ENCODE measurements at places on chromosomes 11 and 22.

GRCh38 chr22:32852395-32853251, 51.1 kb downstream of the TIMP3 start:
- DNase-seq, result no peak

- no peak for DNase-seq
Observed at GRCh38 chr22:46446799-46447198, 90.6 kb downstream of the CELSR1 start.

DNA sequence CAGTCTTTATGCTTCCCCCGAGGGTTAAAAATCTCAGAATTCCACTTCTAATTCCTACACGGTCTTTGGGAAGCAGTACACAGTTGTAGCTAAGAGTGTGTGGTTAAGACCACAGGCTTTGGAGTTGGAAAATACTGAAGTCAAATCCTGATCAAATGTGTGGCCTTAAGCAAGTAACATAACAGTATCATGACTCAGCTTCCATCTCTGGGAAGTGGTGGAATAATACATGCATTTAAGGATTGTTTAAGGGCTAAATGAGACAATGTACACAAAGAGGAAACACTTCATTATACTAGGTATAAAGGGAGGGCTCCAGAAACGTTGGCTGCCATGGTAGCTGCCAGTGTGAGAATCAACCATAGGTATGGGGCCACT, 71.5 kb downstream of the FAT3 start:
- DNase-seq, result no peak

DNA sequence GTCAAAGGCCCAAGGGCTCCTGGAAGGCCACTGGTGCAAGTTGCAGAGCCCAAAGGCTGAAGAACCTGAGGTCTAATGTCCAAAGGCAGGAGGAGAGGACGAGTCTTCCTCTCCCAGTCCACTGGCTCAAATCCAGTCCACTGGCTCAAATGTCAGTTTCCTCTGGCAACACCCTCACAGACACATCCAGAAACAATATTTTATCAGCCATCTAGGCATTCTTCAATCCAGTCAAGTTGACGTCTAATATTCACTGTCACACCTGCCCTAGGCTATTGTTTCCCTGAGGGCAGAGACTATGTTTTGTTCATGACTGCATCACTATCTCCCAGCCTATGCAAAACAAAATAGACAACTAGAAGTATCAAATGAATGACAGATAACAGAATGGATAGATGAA, 148.1 kb downstream of the SPON1 start:
- DNase-seq, result no peak

- DNase-seq, result no peak
Observed at GRCh38 chr22:30556388-30556787, 9.8 kb upstream of the SEC14L6 start.

GRCh38 chr22:39514373-39514973, 5.9 kb upstream of the ATF4 start:
- DNase-seq, result no peak

- no peak for DNase-seq
Observed at GRCh38 chr11:61782841-61783240, 9.6 kb downstream of the TMEM258 start.

GRCh38 chr11:104799251-104799650, 99.0 kb downstream of the CASP12 start:
- DNase-seq, result no peak

DNA sequence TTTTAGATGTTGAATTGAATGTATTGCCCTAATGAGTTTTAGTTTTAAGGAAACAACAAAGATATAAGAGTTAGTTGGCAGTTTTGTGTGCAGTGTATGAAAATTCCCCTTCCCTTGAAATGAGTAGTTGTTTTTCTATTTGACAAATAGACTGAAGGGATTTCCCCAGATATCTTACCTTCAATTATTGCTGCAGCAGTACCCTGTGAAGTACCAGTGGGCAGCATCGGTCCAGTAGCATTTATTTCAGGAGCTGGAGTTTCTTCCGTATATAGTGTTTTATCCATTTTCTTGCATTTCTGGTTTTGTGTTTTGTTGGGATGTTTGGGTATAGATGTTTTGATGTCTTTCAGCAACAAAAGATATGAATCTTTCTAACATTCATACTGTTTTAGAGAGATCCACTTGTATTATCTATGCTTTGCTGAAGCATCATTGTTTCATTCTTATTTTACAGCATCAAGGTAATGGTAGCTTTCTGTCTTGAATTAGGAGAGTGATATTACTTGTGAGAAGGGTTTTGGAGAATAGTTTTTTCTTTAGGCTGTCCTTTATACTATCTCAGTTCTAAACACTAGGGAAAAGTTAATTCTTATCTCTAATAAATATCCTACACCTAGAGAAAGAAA, 7.4 kb downstream of the KMT2A start:
- no peak for DNase-seq

DNA sequence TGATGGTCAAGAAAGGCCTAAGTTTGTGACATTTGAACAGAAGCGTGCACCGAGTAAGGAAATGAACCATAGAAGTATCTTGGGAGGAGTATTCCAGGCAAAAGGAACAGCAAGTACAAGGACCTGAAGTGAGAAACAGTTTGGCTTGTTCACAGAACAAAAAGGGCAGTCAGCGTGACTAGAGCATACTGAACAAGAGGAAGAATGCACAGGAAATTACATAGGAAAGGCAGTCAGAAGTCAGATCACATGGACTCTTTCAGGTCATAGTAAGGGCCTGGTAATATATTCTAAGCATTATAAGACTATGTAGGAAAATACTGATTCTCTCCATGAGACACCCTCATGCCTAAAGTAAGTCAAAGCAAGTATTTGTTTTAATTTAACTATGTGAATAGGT, 52.3 kb upstream of the GAB2 start:
- DNase-seq, result no peak

GRCh38 chr22:31917227-31917921, 27.0 kb upstream of the YWHAH start:
- DNase-seq, result no peak

GRCh38 chr11:90747057-90747456, 524.2 kb upstream of the CHORDC1 start:
- DNase-seq, result no peak

DNA sequence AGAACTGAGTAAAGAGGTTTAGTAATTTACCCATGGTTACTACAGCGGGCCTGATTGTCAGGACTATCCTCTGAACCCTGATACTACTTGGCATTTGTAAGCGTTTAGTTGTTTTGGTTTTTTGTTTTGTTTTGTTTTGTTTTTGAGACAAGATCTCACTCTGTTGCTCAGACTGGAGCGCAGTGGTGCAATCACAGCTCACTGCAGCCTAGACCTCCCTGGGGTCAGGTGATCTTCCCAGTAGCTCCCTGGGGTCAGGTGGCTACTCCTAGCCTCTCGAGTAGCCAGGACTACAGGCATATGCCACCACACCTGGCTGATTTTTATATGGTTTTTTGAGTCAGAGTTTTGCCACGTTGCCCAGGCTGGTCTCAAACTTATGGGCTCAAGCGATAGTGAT, 118.6 kb downstream of the WNT11 start:
- no peak for DNase-seq

DNA sequence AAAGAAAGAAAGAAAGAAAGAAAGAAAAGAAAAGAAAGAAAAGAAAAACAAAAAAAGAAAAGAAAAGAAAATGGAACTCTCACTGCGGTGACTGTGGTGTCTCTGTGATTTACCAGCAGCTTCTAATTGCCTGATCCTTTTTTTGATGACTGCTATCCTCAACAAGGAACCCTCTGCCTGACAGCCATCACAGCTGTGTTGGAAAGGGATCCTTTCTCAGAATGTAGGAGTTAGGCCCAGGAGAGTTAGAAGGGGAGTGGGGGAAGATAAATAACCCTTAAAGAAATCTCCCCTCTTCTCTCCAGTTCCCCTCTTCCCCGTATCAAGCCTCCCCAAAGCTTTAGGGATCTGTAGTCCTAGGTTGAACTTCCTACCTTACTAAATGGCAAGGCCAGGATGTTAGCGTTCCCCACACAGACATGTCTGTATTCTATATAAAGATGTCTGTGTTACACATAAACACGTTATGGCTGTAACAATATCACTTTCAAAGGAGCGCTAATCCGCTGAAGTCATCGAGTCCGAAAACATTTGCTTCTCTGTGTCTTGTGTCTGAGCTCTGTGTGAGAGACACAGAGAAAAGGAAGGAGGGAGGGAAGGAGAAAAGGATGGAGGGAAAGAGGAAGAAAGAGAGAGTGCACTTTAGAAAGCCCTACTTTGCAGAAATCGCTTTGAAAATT, 26.8 kb upstream of the WT1 start:
- no peak for DNase-seq

GRCh38 chr22:32473388-32473952, 1.1 kb upstream of the FBXO7 start:
- DNase-seq, result no peak

- DNase-seq, result no peak
Observed at GRCh38 chr11:77656362-77656761, 18.8 kb upstream of the CLNS1A start.

DNA sequence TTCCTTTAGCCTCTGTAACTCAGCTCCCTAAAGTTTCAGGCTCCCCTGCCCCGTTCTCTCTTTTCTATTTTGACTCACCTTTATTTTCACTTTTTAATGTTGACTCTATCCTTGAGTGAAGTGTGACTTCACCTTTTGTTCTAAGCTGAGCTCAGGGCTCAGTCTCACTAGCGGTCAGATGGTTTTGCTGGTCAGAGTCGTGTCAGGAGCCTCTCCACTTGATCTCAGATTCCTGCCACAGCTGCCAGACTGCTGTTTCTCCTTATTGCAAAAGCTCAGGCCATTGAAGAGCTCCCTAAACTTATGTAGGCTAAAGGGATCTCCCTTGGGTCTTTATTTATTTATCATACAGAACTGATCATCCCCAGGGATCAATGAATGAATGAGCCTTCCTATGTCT, 13.7 kb upstream of the POU2AF2 start:
- no peak for DNase-seq

DNA sequence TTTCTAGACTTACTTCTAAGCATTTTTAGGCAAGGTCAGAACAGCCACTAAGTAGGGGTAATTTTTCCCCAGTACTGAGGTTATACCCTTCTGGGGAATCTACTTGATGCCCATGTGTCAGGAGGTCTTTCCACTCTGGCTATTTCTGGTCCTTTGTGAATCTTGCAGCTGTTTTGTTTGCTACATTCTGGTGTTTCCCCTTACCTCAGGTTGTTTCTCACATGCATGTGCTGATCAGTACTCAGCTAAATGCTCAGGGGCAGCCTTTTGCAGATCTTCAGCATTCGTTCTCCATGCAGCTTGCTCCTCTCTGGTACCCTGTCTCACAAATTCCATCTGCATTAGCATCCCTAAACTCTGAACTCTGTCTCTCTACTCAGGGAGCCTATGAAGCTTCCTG, 303.6 kb downstream of the SOX6 start:
- no peak for DNase-seq

- DNase-seq, result no peak
Observed at GRCh38 chr11:8204596-8204995, 35.8 kb upstream of the RIC3 start.

- DNase-seq, result no peak
Observed at GRCh38 chr11:103807806-103808205, 228.6 kb upstream of the DDI1 start.

DNA sequence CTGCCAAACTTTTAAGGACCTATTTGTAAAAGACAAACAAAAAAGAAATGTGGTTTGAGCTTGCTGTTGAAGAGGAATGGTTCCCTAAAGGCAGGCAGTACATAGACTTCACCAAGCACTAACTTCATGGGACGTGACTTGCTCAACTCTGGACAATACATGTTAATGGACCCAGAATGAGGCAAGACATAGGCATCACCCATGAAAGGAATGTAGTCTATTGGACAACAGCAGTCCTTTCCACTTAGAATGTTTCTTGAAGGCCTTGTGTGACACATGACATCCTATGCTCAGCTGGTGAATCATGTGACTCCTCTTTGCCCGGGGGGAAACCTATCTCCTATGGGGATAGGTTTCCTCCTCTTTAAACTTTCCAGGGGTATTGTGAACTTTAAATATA, 246.4 kb upstream of the BLID start:
- DNase-seq, result no peak

GRCh38 chr11:45577752-45578151, 87.7 kb downstream of the CHST1 start:
- DNase-seq, result no peak

- no peak for DNase-seq
Observed at GRCh38 chr11:36141196-36141953, 147.8 kb downstream of the COMMD9 start.
